ENCODE measurements at places on chromosomes 11 and 22. TPM values are rescaled to one million over a fixed set of nuclear protein-coding genes. Genes with fewer than 3 reads are reported as not detected.

- no peak for DNase-seq
Measured at GRCh38 chr11:61142424-61142823, 18.8 kb downstream of the VPS37C start.

DNA sequence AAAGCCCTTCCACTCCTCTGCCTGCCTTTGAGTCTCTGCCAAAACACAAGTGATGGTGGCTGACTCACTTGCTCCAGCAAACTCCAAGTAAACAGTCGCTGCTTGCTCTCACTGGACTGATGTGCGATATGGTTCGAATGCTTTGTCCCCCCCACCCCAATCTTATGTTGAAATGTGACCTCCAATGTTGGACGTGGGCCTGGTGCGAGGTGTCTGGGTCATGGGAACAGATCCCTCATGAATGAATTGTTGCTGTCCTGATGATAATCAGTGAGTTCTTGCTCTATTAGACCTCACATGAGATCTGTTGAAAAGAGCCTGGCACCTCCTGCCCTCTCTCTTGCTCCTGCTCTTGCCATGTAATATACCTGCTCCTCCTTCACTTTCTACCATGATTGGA lies 747.9 kb downstream of the OPCML start:
- no peak for DNase-seq

DNA sequence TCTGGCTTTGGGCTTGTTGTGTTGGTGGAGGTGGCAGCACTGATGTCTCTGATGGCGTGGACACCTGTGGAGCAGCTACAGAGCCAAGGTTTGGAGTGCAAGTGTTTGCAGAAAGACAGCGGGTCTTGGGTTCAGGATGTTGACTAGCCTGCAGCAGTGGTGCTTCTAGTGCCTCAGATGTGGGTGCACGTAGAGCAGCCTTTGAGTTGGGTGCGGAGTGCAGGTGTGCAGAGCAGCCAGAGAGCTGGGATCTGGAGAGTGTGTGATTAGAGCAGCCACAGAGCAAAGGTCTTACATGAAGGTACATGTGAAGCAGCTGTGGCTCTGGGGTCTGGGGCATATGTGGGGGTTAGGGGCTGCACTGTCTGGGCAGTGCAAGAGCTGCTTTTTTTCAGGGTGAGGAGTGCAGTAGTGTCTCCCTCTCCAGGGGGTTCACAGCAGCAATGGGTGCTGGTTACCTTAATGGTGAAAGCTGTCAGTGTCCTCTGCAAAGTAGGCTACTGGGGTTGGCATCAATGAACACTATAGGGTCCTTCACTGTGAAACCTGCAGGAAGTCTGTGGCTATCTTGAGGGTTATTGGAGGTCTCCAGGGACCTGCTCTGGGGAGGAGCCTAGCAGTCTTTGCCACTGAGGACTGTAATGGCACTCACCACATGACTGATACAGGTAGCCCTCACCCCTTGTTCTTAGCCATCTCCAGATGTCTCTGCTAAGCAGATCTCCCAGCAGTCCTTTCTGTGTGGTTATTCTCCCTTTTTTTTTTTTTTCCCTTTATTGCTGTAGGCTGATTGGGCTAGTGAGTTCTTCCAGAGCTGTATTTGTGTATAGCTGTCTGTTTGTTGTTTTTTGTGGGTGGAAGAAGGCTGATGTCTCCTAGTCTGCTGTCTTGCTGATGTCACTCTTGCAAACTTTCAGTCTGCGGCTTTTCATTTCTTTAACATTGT lies 14.3 kb downstream of the BIRC2 start:
- DNase-seq, result no peak

DNA sequence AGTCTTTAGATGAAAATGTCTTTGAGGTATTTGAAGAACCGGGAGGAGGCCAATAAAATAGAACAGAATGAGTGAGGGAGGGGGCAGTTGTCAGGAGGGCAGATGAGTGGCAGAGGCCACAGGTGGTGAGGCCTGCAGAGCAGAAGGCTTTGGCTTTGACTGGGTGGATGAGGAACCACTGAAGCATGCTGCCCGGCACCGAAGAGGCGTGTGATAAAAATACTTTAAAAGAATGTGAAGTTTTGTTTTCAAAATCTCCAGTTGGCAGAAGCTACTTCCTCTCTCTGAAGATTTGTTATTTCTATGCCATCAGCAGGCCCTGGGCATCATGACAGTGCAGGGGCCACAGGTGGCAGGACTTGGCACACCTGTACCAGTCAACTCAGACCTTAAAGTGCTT lies 6.3 kb downstream of the MS4A12 start:
- DNase-seq, result no peak

GRCh38 chr11:95378111-95378510 lies 147.1 kb upstream of the SESN3 start:
- no peak for DNase-seq

DNA sequence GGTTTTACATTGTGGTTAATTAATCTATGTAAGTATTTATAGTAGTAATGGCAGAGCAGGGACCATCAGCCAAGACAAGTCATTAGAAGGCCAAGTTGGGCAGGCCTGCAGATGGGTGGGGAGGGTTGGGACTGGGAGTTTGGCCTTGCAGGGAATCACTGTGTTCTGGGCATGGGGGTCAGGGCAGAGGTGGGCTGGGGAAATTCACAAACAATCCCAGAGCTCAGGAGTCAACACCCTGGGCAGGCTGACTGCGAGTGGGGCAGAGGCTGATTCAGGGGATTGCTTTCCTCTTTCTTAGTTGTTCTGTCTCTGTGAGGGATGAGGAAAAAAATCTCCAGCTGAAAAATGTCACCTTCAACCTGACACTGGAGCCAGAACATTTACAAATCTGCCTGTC lies 322.5 kb downstream of the NTM start:
- no peak for DNase-seq

GRCh38 chr22:26671317-26672059 lies 14.1 kb downstream of the MIAT start:
- DNase-seq, result peak; percentile 74

- DNase-seq, result no peak
Measured at GRCh38 chr11:134349109-134349801, 17.5 kb downstream of the GLB1L2 start.

DNA sequence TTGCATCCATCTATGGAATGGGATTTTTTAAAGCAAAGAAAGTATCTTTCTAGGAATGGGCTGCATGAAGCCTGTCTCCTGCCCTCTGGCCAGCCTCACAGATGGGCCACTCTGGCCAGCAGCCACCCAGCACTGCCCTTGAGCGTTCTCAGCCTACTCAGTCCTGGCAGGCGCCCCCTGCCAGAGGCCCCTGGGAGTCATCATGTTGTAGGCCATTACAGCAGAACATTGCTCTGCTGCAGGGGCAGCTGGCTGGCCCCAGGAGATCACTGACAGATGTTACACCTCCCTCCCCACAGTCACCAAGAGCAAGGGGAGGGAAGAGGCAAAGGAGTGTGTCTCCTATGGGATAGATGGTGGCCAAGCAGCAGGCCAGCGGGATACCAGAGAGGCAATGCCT lies 363.7 kb downstream of the NXPE2 start:
- DNase-seq, result no peak

GRCh38 chr11:518463-519202 lies 11.6 kb upstream of the RNH1 start:
- peak; percentile 96 for DNase-seq

DNA sequence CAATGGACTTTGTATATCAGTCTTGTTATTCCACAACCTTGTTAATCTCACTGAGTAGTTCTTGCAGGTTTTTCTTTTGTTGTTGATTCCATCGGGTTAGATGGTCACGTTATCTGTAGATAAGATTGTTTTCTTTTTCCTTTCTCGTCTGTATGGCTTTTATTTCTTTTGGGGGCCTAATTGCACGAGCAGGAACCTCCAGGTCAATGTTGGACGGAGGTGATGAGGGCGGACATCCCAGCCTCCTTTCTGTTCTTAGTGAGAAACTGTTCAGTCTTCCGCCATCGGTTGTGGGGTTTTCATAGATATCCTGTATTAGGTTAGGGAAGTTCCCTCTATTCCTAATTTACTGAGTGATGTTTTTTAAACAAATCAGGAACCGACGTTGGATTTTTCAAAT lies 4.8 kb upstream of the PRR33 start:
- no peak for DNase-seq

- DNase-seq, result no peak
Measured at GRCh38 chr11:46747150-46747549, 28.1 kb downstream of the F2 start.

DNA sequence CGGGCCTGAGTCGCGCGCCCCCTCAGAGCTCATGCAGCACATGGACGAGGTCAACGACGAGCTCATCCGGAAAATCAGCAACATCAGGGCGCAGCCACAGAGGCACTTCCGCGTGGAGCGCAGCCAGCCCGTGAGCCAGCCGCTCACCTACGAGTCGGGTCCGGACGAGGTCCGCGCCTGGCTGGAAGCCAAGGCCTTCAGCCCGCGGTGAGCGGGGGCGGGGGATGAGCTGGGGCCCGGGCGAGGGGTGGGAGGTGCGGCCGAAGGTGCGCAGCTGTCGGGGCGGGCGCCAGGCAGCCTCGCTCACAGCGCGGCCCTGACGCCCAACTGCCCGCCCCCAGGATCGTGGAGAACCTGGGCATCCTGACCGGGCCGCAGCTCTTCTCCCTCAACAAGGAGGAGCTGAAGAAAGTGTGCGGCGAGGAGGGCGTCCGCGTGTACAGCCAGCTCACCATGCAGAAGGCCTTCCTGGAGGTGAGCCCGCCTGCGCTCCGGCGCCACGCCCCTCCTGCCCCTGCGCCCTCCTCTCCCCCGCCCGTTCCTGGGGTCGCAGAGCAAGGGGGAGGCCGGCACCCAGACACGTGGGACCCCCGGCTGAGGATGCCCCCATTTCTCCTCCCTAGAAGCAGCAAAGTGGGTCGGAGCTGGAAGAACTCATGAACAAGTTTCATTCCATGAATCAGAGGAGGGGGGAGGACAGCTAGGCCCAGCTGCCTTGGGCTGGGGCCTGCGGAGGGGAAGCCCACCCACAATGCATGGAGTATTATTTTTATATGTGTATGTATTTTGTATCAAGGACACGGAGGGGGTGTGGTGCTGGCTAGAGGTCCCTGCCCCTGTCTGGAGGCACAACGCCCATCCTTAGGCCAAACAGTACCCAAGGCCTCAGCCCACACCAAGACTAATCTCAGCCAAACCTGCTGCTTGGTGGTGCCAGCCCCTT lies 20.5 kb downstream of the EPS8L2 start:
- DNase-seq, result peak; percentile 54

PDXP gene
- 8.1 TPM for polyA plus RNA-seq

DDIAS gene
- 0.38 TPM for polyA plus RNA-seq

ADSL gene
- 48.8 TPM for polyA plus RNA-seq

NLRP6 gene
- not detected for polyA plus RNA-seq

DEAF1 gene
- polyA plus RNA-seq, result 10.2 TPM

DGCR6 gene
- 0.28 TPM for polyA plus RNA-seq

ARHGAP8 gene
- polyA plus RNA-seq, result 2.1 TPM

GLYAT gene
- not detected for polyA plus RNA-seq

SLCO2B1 gene
- polyA plus RNA-seq, result 17.6 TPM

DEPDC5 gene
- 12.1 TPM for polyA plus RNA-seq

MMP1 gene
- 0.25 TPM for polyA plus RNA-seq

Measured in ovary (tissue), 10 donors.